ENCODE measurements at places on chromosomes 5 and 9.

- no peak for DNase-seq
Measured at GRCh38 chr9:93231121-93231694, 47.3 kb downstream of the WNK2 start.

DNA sequence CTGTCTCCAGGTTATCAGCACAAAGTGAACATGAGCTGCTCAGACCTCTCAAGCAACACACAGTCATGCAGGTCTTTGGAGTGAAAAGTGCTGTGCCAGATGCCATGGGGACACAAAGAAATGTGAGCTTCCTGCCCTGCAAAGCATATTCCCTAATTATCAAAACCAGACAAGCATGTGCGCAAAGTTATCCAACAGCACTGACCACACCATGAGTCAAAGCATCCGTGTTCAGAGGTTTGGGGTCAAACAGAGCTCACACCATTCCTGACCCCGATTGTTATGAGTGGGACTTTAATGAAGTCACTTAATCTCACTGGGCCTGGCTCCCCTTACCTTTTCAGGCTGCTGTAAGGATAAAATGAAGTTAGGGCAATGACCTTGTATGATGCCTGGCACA, 138.5 kb downstream of the SLIT3 start:
- DNase-seq = no peak

GRCh38 chr5:44870430-44870829, 61.7 kb downstream of the MRPS30 start:
- DNase-seq = no peak

DNA sequence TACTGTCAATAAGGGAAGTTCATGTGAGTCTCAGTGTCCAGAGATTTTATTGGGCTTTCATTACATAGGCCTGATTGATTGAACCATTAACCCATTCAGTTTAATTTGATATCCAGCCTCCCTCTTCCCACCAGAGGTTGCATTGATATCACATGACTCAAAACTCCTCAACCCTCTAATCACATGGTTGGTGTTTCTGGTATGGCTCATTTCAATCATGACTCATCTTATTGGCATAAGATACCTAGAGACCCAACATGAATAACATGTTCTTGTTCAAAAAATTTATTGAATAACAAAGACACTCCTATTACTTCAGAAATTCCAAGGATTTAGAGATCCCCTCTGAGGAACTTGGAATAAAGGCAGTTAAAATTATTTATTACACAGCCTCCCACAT, 982.2 kb downstream of the TLE1 start:
- no peak for DNase-seq

DNA sequence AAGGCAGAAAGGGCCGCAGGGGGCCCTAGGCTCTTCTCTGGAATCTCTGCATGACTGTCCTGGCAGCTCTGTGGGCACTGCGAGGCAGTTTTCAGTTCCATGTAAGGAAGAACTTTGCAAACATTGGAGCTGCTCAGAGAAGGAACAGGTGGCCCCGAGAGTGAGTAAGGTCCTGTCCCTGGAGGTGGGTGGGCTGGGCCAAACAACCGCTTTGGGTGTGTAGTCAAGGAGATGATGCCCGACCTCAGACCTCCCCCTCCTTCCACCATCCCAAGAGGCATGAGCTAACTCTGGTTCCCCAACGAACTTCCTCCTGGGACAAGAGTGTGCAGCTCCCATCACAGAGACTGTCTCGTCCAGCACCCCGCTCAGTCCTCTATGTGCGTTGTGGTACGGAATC, 20.5 kb downstream of the CSF1R start:
- DNase-seq = no peak

DNA sequence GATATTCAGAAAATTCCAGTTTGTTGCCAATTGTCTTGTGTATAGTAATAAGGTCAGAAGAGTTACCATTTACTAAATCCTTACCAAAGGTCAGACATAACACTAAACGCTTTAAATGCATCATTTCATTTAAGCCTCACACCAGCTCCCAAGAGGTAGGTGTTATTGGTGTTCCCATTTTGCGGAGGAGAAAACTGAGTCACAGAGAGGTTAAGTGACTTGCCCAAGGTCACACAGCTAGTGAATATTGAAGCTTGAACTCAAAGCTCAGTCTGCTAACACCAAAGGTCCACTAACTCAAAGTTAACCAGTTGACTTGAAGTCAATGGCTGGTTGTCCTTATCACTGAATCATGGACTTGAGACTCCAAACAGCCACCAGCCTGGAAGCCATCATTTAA, 40.8 kb upstream of the NTNG2 start:
- DNase-seq = no peak

GRCh38 chr5:40717281-40717680, 37.6 kb downstream of the PTGER4 start:
- no peak for DNase-seq

- DNase-seq = no peak
Measured at GRCh38 chr5:55039843-55040242, 15.8 kb downstream of the GZMK start.

DNA sequence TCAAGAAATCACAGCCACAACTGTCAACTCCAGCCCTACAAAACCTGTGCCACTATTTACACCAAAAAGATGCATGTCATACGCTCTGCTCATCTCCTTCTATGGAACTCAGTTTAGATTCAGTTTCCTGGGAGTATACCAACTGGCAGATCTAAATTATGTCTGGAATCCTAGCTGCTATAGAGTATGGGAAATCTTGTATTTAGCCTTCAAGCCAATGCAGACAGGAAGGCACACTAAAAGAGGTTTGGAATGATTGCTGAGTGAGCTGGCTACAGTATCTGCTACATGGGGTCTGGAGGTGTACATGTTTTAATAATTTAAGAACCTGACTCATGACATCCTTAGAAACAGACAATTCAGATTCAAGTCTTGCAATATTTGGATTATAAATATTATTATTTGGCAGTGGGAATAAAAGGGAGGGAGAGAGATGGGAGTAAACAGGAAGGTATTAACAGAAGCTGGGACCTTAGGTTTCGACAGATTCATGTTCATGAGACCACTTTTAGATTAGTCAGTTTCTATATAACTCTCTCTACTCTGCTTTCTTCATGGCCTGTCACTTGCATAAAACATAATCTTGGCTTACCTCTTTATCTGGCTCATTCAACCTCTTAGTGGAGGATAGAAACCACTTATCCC, 178.8 kb upstream of the HAPLN1 start:
- DNase-seq = no peak

DNA sequence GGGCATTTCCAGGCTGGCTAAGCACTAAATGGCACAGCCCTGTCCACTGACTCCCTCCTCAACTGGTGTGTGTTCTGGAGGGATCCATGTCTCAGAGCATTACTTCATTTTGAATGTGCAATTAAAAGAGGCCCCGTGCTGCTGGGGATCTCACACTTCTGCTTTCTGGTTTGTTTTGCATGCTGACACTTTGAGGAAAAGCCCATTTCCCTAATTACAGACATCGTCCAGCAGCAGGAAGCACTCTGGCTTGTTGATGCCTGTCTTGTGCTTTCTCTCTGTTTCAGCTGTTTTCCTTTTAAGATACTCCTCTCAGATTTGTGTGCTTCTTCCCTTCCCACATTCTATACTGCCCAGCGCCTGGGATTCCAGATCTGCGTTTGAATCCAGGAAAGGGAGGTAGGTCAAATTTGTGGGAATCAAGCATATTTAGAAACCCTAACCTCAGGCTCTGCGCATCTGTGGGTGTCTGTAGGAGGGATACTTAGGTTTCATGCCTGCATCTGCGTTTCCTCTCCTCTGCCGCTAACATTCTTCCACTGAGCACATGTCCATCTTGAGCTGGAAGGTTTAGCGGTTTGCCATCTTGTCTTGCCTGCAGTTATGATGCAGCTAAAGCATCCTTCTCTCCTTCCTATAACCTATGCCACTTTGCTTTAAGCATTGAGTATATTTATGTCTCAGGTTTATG, 25.7 kb downstream of the SYK start:
- DNase-seq = no peak

DNA sequence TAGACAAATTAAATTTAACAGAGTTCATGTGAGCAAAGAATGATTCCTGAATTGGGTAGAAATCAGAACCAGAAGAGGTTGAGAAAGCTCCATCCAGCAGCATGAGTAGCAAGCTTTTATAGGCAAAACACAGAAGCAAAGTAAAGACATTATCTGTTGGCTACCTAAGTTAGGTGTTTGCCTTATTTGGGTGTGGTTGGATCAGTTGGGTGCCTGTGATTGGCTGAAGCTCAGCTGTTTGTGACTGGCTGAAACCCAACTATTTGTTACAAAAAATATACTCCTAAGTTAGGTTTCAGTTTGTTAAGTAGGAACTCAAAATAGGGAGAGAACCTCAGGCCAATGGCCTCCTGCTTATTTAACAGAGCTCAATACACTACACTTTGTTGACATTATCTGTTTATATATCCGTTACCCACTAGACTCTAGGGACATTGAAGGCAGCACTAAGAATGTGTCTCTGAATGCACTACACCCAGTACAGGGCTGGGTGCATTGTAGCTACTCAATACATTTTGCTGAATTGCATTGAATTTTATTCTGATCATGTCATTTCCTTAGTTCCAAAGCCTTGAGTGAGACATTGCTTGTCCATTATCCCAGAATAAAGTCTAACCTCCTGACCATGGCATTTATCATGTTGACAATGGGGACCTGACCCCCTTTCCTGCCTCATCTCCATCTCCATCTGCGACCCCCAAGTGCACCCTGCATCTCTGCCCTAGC, 98.7 kb downstream of the CCDC192 start:
- DNase-seq = no peak

DNA sequence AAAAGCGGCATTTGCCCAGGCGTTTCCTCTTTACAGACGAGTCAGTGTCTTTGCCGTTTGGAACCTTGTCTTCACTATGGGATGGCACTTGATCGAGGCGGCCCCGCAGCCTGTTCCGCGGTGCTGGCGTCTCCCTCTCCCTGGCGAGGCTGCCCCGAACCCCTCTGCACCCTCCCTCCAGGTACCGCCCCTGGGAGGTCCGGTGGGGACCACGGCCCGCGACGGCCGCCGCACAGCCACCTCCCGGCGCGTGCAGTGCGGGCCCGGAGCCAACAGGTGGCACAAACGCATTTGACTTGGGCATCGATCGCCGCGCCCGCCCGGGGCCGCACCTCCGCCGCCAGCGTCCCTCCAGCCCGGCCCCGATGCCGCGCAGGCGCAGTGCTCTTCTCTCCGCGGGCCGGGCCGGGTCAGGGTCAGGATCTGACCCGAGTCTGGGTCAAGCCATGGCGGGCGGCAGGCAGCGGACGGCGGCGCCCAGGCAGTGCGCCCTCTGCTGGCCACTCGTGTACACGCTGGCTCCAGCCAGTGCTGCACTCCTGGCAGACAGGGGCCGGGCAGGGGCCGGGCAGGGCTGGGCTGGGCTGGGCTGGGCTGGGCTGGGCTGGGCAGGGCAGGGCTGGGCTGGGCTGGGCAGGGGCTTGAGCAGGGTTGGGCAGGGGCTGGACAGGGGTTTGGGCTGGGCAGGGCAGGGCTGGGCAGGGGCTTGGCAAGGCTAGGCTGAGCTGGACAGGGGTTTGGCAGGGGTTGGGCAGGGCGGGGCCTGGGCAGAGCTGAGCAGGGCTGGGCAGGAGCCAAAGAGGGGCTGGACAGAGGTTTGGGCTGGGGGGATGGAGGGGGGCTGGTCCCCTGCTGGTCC, 155.8 kb upstream of the IRX4 start:
- DNase-seq = peak; percentile 44

- no peak for DNase-seq
Measured at GRCh38 chr9:12680341-12680740, 12.8 kb upstream of the TYRP1 start.

DNA sequence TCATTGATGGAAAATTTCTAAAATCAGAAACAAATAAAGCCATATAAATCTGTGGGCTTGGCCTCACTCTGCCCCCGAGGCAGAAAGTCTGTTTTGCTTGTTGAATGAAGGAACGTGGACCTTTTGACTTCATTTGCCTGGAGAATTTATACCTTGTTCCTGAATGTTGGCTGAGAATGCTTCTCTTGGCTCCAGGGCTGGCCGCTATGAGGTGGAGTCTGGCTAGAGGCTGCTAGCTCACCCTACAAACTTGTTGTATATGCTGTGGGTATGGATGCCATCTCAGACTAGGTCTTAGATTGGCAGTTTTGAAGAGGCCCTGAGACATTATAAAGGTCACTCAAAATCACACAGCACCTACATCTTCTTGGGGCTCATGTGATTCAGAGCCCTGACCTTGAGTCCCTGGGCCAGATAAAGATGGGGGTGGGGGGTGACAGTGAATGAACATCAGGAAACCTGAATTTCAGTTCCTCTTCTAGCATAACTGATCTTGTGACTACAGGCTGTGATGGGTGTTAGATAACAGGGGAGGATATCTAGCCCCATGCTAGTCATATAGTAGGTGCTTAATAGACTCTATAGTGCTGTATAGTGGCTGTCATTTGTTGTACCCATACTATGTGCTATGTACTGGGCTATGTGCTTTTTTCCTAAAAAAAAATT, 2.8 kb downstream of the GM2A start:
- DNase-seq = no peak

GRCh38 chr9:100126423-100126822, 27.4 kb downstream of the INVS start:
- DNase-seq = no peak

- no peak for DNase-seq
Measured at GRCh38 chr9:87518702-87519335, 21.2 kb downstream of the DAPK1 start.

DNA sequence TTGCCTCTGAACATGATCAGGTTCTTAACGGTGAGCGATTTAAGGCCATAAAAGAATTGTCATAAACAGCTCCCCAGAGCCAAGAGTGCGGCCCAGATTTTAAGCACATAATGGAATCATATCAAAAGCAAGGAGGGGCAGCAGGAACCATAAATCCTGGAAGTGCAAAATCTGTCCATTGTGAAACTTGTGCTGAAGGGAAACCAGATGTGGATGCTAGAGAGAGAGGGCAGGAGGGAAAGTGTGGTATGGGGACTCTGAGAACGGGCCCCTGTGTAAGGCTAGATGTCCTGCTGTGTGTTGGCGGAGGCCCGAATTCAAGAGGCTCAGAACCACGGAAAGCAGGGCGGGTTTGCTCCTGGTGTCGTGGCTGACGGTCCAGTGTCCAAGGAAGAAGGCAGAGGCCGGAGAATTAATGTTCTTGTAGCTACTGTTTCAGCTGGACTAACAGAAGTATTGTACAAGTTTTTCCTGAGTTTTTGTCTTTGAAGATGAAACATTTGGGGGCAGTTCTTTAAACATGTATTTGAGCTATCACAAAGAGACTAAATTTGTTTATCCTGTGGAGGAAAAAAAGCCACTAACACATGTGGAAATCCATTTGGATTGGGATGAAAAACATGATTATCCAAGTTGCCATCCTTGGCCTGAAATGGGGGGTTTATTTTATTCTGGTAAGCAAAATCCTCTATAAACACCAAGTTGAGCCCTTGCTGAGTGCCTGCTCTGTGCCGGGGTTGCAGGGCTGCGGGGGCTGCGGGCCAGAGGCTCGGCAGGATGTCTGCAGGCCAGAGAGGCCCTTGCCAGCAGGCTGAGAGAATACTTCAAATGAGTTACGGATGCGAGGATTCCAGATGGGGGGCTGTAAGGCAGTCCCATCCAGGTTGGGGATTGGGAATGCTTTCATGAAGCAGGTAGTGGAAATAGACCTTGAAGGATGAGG, 9.2 kb upstream of the CXCL14 start:
- DNase-seq = no peak

Data from stimulated activated CD4-positive, alpha-beta T cell treated with anti-CD3 and anti-CD28 coated beads, Interleukin-12 subunit alpha, Interleukin-12 subunit beta, amount 100 ng/mL, for 24 hours (primary cell).